ENCODE measurements at places on chromosomes 1 and 21.
A peak's percentile ranks its signal among the peaks of the same experiment; 100 is the strongest.

DNA sequence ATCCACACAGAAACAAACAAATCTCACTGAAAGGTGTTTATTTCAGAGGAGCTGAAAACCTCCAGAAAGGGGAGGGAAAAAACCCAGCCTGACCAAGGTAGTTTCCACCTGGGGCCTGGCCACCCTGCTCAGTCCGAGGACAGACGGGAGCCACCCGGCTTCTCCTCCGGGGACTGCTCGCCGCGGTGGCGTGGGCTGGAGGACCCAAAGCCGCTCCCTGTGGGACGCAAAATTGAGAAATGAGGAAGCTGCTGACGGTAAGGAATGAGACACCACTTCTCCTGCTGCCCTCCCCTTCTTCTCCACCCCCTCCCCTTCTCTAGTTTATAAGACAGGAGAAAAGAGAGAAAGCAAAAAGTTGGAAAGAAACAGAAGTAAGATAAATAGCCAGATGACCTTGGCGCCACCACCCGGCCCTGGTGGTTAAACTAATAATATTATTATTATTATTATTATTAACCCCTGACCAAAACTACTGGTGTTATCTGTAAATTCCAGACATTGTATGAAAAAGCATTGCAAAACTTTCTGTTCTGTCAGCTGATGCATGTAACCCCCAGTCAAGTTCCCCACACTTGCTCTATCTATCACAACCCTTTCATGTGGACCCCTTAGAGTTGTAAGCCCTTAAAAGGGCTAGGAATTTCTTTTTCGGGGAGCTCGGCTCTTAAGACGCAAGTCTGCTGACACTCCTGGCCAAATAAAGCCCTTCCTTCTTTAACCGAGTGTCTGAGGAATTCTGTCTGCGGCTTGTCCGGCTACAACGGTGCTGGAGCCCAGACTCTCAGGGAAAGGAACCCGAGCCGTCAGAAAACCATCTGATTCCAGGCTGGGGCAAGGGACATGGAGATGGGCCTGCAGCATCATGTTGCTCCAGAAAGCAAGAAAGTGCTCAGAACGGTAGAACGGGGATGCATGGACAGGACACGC, 12.5 kb downstream of the ITGB2 start:
- DNase-seq: no peak

- DNase-seq: no peak
Measured at GRCh38 chr1:94772230-94772641, 47.9 kb upstream of the SLC44A3 start.

- DNase-seq: no peak
Measured at GRCh38 chr1:153384958-153385580, 5.8 kb downstream of the S100A8 start.

GRCh38 chr1:203349773-203350524, 973 bp downstream of the FMOD start:
- DNase-seq: no peak

GRCh38 chr1:56223968-56224367, 355.4 kb downstream of the PLPP3 start:
- no peak for DNase-seq

DNA sequence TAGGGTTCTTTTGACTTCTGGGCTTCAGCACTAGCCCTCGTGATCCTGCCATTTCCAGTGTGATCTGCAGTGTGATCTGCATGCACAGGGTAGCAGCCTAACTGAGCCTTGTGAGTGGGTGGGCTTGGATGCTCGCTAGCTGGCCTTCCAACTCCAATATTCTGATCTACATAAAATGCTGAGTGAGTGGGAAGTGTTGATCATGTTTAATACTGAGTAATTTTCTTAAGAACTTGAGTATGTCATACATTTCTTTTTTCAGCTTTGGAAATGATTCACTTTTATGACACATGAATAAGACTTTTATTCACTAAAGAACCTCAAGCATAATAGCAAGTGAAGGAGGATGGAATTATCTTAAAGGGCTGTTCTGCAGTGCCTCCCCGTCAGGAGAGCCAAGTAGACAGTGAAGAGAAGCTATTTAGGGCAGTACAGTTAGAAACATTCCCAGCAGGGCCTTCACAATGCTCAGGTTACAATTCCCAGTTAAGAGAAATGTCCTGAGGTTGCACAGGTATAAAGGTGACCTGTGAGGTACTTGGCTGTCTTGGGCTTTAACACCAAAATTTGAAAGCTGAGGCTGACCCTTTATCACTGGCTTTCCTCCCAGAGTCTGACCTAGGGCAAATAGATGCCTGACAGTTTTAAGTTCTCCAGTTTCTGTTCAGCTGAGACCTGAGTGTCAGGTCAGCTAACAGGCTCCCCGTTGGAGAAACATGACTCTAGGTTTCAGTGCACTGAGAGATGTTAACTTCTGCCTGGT, 29.1 kb upstream of the LRRC8C start:
- peak; percentile 51 for DNase-seq
